ENCODE measurements at places on chromosomes 4 and X.

DNA sequence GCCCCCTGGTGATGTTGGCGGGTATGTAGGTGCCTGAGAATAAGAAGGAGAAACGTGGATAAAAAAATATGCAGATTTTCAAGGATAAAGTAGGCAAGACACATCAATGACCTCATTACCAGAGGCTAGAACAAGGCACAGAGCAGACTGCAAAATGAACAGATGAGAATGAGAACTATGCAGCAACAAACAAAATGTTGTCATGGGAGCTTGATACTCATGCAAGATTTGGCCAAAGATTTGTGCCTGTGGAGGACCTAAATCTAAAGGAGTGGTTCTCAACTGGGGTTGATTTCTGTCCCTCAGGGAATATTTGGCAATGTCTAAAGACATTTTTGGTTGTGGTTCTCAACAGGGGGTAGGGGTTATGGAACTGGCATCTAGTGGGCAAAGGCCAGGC is 177.3 kb downstream of the FRMPD4 start:
- no peak for DNase-seq

- DNase-seq = no peak
Measured at GRCh38 chr4:1752284-1753041, 31.1 kb downstream of the TACC3 start.

DNA sequence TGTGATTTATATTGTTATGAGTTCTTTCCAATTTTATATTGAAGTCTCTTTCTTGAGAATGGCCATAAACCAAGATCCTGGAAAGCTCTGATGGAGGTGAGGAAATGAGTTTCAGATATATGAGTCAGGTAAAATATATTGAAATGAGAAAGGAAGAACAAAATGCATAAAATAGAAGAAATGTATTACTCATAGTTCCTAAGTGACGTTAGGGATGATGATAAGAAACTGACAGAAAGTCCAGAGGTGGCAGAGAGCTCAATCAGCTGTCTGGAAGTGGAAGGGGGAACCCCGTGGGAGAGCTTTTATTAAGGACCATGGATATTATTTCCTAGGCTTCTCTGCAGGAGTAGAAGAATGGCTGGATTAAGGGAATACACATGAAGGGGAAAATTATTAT is 24.6 kb downstream of the UGT2B7 start:
- DNase-seq = no peak

- DNase-seq = no peak
Measured at GRCh38 chr4:168797194-168797593, 212.9 kb downstream of the CBR4 start.

DNA sequence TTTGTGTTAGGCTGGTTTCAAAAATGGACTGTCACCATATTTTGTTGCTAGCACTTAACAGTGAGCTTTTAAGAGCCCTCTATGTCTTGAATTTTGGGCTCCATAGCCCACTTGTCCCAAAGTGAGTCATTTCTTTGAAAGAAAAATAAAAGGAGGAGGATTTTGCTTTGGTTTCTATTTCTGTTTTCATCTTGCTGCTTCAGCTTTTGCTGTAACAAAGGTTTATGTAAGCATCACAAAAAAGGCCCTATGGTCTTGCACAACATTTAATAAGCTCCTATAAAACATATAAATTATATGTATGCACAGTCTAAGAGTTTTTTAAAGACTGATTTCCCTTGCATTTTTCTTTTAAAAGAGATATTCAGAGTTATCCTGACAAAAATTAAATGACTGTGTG is 105.2 kb downstream of the PHOX2B start:
- no peak for DNase-seq

DNA sequence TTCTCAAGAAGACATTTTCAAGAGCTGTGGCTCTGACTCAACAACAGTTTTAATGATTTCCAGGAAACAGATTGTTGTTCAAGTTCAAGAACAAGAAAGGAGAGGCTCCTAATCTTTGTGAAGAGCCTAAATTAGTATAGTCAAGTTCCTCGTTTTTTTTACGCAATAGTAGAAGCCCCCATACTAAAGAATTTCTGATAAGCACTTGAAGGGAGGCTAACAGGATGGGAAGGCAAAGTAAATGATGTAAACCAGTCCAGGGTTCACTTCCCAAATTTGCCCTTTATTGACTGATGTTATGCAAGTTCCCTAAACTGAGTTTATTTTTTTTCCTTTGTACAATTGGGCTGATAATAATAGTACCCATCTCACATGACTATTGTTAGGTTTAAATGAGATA is 178.2 kb downstream of the RTL9 start:
- DNase-seq = no peak

DNA sequence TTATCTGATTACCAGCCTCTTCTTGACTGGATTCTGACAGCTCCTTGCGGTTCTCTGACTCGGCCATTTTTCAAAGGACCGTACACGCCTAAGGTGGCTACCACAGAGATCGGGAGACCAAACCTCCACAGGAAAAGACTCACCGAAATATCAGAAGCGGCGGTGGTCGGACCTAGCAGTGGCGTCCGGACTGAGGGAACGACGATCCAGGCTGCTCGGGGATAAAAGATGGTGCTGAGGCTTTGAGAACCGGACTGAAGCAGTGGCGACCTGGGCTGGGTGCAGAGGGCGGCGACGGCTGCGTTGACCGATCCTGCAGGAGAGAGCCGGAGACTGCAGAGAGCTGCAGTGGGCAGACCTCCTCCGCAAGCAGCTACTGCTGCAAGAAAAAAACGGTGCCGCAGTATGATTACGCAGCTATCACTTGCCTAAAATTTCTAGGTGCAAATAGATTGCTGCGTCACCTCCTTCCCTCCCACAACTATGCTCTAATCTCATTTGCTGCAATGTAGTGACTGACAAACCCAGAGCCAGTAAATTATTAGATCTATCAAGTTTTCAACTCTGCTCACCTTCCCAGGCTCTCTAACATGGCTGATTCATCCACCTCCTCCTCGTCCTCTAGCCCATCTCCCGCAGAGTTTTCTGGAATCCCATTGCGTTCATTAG is at the start of gene NAP1L2:
Gene NAP1L2, minus strand, starts transcription at position 426 of the 669 bp plus-strand sequence. Its CDS starts 359 bp downstream, at position 67.
- DNase-seq = peak; percentile 61

- no peak for DNase-seq
Measured at GRCh38 chr4:37040816-37041215, 203.7 kb upstream of the NWD2 start.

DNA sequence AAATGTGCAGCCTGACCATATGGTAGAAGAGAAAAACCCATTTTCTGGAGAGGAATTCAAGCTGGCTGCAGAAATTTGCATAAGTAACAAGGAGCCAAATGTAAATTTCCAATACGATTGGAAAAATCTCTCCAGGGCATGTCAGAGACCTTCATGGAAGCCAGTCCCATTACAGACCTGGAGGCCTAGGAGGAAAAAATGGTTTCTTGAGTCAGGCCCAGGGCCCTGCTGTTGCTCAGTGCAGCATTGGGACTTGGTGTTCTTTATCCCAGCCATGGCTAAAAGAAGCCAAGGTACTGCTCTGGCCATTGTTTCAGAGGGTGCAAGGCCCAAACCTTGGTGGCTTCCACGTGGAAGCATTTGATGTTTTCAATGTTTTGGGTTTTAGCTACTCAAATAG is 70.6 kb downstream of the MAGEC2 start:
- no peak for DNase-seq

DNA sequence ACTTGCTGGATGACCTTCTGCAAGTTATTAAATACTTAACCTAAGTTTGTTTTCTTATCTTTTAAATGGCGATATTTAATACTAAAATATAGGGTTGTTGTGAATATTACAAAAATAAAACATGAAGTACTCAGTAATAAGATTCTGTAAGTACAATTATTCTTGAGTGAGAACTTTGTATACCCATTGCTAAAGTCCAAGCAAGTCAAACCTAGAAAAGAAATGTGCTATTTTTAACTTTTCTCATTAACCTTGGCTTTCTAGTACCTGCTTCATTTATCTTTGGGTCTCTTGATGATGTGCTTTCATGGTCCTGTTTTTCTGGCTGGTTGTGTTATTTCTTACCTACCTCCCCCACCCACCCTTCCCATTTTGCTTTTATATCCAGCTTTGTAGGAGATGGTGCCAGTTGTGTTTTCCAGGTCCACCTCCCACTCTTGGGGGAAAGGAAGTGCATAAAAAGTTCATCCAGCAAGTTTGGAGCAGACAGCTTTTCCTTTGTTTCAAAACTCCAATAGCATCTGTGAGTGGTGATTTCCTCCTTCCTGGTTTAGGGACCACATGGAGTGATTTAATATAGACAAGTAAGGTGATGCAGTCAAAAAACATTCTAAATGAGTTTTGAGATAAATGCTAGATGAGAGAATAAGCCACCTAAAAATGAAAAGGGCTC is 7.5 kb upstream of the CXCL8 start:
- no peak for DNase-seq

DNA sequence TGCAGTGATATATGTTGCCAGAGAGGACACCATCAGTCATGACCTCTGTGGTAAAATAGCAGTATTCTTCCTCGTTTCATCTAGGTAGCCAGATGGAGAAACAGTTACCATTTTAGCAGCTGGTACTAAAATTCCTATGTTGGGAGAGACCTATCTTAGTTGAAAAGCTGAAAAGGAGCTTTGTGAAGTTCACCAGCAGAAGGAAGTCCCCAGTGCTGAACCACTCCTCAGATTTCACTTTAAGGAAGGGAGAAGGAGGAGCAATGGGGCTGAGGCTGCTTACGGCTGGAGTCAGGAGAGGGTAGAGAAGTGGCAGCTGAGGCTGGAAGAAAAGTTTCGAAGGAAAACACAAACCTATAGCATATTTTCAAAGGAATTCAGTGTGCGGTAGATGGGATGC is 103.7 kb downstream of the ATXN3L start:
- DNase-seq = no peak

- no peak for DNase-seq
Measured at GRCh38 chrX:11450354-11450753, 157.1 kb downstream of the AMELX start.

DNA sequence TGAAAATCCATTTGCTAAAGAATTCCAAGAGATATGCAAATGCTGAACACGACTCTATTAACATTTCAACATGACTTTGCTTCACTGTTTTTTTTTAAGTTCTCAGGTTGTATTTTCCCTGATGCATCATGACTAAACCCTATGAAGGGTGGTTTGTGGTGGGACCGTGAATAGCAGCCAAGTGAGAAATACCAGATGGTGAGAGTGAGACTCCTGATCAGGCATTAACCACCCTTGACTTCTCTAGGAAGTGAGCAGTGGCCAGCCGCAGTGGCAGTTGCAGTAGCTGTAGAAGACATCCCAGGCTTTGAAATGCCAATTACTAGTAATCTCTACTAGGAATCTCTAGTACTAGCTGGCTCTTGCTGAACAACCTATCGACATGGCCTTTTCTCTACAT is 383.4 kb downstream of the FAM133A start:
- DNase-seq = no peak

DNA sequence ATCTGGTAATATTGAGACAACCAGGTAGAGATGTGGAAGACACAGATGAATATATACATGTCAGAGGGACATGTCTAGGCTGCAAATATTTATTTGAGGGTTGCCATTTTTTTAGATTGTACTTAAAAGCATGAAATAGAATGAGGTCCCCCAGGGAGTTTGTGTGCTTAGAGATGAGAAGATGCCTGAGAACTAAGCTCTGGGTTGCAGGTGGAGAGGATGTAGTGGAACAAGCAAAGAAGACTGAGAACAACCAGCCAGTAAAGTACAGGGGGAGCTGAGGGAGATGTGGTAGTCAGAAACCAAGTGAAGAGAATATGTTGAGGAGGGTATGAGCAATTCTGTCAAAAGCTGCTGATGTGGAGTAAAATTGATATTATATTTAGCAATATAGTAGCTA is 95.6 kb upstream of the UNC5C start:
- no peak for DNase-seq

- DNase-seq = no peak
Measured at GRCh38 chr4:22202975-22203710, 254.6 kb upstream of the KCNIP4 start.

GRCh38 chr4:98614094-98614493 is 44.3 kb downstream of the TSPAN5 start:
- DNase-seq = no peak

GRCh38 chr4:184457535-184458249 is 16.7 kb downstream of the IRF2 start:
- DNase-seq = no peak

GRCh38 chr4:120009731-120010130 is 56.9 kb downstream of the MAD2L1 start:
- DNase-seq = no peak

DNA sequence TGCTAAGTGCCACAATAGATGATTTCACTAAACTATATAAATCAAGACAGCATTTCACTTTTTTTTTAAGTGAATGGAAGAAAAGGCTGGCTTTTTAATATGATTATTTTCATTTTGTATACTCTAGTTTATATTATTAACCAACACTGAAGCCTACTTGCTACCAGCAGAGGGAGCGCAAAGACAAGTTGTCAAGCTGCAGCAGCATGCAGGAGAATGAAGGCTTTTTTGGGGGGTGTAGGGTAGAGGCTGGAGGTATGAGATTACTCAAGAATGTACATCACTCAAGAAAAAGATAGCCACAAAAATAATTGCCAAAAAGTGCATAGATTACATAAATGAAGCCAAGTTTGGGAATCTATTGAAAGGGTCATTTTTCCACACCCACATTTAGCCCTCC is 519.5 kb downstream of the FGF13 start:
- DNase-seq = peak; percentile 64

GRCh38 chrX:69815063-69815462 is 199.2 kb downstream of the EDA start:
- DNase-seq = no peak

DNA sequence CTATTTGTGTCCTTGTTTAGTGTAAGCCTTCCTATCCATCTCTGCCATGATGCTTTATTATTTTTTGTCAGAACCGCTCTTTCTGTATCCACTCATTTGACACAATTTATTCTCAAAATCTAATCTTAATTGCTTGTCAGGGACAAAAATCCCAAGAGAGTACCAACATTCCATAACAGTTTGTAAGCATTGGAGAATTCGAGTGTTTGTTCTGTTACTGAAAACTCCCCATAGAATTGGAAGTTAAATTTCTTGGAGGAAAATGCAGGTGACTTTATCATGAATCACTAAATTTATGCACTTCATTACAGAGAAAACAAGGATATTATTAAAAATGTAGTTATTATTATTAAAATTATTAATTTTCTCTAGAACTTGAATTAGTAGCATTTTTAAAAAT is 1986.1 kb downstream of the ARAP2 start:
- DNase-seq = no peak

DNA sequence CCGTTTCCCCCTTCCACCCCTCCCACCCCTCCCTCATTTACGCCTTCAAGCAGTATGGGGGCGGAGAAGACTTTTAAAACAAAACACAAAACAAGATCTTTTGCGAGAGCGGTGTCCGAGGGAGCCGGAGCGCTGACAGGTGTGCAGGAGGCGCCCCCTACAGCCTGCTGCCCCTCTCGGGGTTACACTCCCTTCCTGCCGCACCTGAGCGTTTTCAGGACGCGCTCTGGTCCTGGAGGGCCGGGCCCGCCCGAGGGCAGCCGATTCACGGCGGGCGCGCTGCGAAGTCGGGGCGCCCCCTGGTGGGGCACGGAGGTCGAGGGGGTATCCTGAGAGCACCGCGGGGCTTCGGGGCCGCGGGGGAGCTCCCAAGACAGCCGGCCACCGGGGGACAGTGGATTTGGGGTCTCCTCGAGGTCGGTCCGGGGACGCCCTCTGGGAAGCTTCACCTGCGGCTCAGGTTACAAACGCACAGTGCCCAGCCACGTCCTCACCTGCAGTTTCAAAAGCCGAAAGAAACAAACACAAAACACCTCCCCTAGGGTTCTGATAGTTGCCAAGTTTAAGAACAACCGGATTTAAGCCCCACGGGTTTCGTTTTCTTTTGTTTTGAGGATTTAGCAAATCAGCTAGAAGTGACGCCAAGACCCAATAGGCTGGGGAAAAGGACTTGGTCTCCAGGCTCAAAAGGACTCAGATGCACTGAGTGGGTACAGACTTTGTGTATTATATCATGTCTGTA is 8.0 kb upstream of the NEUROG2 start:
- DNase-seq = peak; percentile 95

- peak; percentile 28 for DNase-seq
Measured at GRCh38 chr4:37188100-37188499, 56.4 kb upstream of the NWD2 start.

All from neural progenitor cell (in vitro differentiated cells).